ENCODE measurements at places on chromosomes 7 and 10.

DNA sequence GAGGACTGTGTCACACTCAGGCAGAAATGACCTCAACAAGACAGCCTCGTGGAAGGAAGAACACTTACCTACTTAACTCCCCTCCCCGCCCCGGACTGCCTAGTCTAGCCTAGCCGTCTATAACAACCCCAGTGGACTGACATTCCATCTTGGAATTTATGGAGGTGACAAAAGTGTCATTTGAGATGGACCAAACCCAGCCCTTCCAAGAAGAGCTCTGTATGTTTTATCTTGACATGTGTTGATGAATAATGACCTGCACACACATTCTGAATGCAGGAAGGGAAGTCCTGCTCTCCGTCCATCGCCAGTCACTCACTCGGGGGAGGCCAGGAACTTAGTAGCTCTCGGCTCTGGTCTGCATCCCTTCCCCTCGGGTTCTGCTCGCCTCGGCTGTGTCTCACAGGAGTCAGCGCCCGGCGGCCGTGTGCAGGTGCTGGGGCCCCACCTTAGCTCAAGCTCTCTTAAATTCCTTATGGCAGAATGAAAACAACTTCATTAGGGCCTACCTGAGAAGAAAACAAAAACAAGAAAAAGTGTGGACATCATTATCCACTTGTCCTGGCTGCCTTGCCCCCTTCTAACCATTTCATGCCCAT is 140.9 kb upstream of the NPS start:
- no peak for DNase-seq

DNA sequence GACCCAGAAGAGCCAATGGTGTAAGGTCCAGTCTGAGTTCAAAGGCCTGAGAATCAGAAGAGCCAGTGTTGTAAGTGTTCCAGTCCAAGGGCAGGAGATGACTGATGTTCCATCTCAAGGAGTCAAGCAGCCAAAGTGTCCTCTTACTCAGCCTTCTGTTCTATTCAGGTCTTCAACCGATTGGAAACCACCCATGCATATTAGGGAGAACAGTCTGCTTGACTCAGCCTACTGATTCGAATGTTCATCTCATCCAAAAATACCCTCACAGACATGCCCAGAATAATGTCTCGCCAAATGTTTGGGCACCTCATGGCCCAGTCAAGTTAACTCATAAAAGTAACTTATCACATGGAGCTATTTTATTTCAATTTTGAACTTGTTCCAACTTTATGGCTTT is 2.9 kb upstream of the WDFY4 start:
- DNase-seq = no peak

DNA sequence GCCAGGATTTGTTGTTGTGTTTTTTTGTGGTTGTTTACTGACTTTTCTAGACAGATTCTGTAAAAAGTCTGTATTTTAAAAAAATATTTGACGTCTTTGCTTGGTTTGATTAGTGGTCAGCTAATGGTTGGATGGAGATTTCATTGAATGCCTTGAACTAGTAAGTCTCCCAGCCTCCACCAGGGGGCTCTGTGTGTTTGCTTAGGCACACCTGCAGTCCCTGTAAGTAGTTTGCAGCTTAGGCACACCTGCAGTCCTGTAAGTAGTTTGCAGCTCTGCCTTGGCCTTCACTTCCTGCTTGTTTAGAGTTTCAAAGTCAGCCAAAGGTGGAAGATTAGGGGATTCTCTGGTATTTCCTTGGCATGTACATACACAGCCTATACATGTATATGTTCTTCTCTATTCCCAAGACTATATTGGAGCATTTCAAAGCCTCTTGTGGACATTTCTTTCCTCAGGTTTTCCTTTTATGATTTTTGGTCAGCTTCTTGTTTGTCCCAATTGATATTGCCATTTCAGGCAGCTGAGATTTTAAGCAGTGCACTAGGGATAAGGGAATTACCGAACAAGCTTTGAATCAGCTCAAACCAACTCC is 101.6 kb downstream of the CCSER2 start:
- peak; percentile 32 for DNase-seq

- no peak for DNase-seq
Measured at GRCh38 chr7:139618482-139619366, 95.2 kb downstream of the CLEC2L start.

- no peak for DNase-seq
Measured at GRCh38 chr10:82378146-82378545, 503.2 kb downstream of the NRG3 start.

- DNase-seq = no peak
Measured at GRCh38 chr7:50329775-50330174, 25.3 kb downstream of the IKZF1 start.

- no peak for DNase-seq
Measured at GRCh38 chr7:106597751-106598546, 63.0 kb downstream of the CCDC71L start.

DNA sequence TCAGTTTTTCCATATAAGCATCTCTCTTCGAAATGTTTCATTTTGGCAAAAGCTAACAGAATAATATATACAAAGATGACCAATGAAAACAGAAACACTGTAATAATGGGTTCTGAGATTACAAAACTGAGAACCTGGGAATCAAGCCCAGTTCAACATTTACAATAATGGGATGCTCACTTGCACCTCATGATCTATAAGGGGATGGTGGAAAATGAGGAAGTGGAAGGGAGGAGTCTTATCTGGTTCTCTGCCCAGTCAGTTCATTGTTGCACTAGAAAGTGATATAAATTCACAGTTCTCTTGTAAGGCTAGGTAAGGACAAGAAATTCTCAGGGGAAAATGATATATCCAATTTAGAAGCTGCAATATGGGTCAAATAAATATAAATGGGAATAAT is 31.7 kb upstream of the RHOBTB1 start:
- no peak for DNase-seq

Measured in stimulated activated CD8-positive, alpha-beta memory T cell treated with anti-CD3 and anti-CD28 coated beads, Interleukin-15, amount 100 ng/mL, for 48 hours (primary cell).